Activated CD4-positive, alpha-beta memory T cell treated with anti-CD3 and anti-CD28 coated beads, Interleukin-2, amount 10 ng/mL, durations not matched to agents 7 days and 5 days (primary cell): ENCODE measurements at places on chromosomes 7 and 10.

DNA sequence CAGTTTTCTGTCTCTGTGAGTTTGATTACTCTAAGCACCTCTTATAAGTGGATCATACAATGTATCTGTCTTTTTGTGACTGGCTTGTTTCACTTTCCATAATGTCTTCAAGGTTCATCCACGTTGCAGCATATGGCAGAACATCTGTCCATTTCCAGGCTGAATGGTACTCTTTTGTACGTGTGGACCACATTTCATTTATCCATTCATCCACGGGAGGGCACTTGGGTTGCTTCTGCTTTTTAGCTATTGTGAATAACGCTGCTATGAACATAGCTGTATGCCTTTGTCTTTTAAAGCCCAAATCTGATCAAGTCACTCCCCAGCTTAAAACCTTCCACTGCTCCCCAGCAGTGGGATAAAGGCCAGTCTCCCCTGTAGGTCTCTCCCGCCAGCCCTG, 31.5 kb downstream of the EGFR start:
- DNase-seq: no peak

- no peak for DNase-seq
Observed at GRCh38 chr10:117169480-117169879, 27.8 kb upstream of the KCNK18 start.

GRCh38 chr10:110619514-110620397, 24.4 kb upstream of the RBM20 start:
- no peak for DNase-seq

GRCh38 chr7:1091644-1092027, 3.7 kb downstream of the GPER1 start:
- DNase-seq: no peak

- DNase-seq: no peak
Observed at GRCh38 chr10:86105181-86105580, 261.4 kb downstream of the GRID1 start.

DNA sequence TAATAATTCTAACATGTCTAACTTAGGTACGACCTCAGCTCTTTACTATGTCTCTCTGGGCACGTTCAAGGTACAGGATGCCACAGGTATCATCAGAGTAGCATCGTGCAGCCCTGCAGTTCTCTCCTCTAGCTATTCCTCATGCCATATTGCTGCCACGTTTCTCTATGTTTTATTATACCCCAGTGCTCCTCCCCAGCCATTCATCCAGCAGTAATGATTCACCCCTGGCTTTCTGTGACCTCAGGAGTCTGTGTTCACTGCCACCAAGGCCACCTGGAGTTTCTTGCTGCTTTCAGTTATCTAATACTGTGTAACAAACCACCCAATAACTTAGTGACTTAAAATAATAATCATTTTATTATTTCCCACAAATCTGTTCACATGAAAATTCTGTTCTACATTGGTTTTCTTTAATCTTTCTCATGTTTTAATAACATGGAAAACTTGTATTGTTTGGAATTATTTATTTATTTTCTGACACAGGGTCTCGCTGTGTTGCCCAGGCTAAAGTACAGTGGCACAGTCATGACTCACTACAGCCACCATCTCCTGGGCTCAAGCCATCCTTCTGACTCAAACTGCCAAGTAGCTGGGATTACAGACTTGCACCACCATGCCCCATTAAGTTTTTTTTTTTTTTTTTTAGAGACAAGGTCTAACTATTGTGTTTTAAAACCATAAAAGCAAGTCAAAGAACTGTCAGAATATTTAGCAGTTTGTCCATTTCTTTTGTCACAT, 21.8 kb downstream of the REEP3 start:
- no peak for DNase-seq
